ENCODE measurements at places on chromosomes 12 and 14. TPM values are rescaled to one million over a fixed set of nuclear protein-coding genes. Genes with fewer than 3 reads are reported as not detected.

Gene GLIPR1L1
- polyA plus RNA-seq = not detected

Gene FBLN5
- polyA plus RNA-seq = 10.9 TPM

DNA sequence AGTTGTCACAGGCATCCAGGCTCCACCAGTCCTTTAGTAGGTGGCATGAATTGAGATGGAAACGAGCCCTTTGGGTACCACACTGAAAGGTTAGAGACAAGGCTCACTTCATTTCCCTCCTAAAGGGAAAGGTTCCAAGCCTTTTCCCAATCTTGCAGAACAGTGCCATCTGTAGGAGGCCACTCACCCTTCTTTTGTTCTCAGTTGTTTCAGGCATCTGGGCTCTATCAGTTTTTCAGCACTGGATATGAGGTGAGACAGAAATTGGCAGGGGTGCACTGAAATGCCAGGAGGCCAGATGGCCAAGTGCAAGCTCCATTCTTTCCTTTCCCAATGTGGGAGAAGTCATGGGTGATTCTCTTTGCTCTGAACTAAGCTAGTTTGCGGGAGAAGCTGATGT lies 15.2 kb downstream of the FBXO33 start:
- H3K36me3 ChIP-seq = no peaks in the 10 kb centered on the region
- no peak overlapping the region for H3K4me3 ChIP-seq
- H3K4me1 ChIP-seq = peaks cover 8% of the 10 kb centered on the region
- H3K27me3 ChIP-seq = no peaks in the 10 kb centered on the region
- no peak for DNase-seq

DNA sequence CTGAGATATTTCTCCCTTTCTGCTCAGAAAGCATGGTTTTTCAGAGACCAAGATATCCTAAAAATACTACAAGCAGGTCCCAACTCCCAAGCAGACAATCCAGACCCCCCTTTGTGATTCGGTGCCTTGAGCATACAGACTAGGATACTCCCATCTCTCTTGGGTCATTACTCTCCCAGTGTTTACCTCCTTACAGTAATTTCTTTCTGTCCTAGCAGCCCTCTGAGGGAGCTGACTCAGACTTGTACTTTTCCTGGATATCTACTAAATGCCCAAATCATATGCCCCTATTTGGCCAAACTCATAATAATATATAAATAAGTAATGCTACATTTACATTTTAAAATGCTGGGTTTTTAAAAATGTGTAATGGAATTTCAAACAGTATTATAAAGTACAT lies 355.6 kb downstream of the LRIG3 start:
- no peak overlapping the region for H3K27ac ChIP-seq
- H3K4me1 ChIP-seq = no peaks in the 10 kb centered on the region
- H3K27me3 ChIP-seq = no peaks in the 10 kb centered on the region
- H3K4me3 ChIP-seq = no peak overlapping the region
- DNase-seq = no peak

DNA sequence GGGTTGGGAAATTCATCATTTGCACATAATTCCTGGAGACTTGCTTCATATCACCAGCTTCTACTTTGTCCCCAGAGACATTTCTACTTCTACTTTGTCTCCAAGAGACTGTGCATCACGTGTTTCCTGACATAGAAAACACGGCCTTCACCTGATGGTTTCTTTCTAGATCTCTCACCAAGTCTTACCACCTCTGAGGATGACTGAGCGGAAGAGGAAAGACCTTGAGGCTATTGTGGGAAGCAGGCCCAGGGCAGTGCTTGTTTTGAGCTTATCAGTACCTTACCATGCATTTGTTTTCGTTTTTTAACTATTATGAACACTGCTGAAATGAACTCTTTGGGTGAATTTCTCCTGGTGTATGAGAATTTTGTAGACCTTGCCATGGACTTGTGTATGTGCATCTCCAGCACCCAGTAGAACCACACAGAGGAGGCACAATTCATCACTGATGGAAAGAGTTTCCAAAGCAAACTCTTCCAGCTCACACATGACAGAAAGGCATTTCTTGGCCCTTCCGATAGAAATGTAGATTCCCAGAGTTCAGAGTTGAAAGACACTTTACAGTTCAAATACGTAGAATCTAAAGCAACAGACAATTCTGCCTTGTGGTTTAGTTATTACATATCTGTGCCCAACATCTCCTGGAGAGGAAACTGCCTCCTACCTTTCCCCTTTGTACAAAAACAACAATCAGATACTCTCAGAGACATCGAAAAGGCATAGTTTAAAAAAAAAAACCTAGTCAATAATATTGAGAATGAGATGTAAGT lies 434.7 kb downstream of the FUT8 start:
- H3K4me3 ChIP-seq = no peak overlapping the region
- no peaks in the 10 kb centered on the region for H3K4me1 ChIP-seq
- no peak for DNase-seq
- H3K27ac ChIP-seq = no peak overlapping the region
- no peaks in the 10 kb centered on the region for H3K36me3 ChIP-seq

DNA sequence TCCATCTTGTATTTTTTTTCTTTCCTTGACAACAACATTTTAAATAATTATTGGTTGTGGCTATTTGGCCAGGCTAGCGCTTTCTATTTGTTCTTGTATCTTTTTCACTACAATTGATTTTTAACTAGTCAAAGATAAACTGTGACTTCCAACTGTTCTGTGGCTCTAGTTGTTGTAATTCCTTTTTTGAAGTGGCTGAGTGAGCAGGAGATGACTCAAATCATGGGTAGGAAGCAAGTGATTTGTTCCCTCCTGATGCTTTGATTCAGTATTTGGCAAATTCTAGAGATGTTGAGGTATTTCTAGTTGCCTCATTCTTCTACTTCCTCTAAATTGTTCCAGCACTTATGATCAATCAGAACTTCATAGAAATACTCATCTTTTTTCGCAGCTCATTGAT lies 633.5 kb downstream of the RERGL start:
- no peak overlapping the region for H3K4me3 ChIP-seq
- H3K4me1 ChIP-seq = no peaks in the 10 kb centered on the region
- no peaks in the 10 kb centered on the region for H3K27me3 ChIP-seq
- DNase-seq = no peak
- H3K27ac ChIP-seq = no peak overlapping the region

Gene SLC25A47
- 128 TPM for polyA plus RNA-seq

GRCh38 chr12:76927170-76927784 lies 48.5 kb upstream of the CSRP2 start:
- no peaks in the 10 kb centered on the region for H3K4me1 ChIP-seq
- H3K27ac ChIP-seq = no peak overlapping the region
- H3K27me3 ChIP-seq = no peaks in the 10 kb centered on the region
- no peaks in the 10 kb centered on the region for H3K36me3 ChIP-seq

DNA sequence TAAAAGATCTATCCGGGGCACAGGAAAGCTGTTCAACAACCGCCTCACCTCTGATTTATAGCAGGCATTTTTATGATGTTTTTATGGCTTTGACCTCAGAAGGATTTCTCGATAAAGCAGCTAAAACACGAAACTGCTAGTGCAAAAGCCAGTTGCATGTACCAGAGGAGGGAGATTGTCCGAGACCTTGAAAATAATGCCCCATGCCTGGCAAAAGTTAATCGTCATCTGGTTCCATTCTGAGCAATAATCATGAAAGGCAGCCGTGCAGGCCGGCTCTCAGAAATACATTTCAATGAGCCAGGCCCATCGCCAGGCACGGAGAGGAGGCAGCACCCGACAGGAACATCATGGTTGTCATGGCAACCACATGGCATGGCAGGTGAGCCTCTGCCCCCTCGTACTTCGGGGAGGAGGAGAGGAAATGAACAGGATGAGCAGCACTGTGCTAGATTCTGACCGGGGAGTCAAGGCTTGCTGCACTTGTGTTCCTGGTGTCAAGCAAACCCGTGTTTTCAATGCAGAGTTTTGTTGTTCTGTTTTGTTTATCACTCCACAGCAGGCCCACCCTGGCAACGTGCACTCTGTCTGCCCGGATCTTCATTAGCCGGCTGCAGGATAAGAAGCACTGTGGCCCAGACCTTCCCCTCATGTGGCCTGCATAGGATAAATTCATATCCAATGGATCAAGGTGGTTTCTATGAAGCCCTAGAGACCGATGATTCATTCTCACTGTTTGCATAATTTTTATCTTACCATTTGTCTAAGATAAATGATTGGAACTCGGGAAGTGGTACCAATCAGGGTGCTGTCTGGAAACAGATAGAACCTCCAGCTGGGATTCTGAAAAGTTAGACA lies 160.2 kb downstream of the RIMBP2 start:
- H3K27ac ChIP-seq = no peak overlapping the region
- H3K4me3 ChIP-seq = no peak overlapping the region
- no peak for DNase-seq
- H3K4me1 ChIP-seq = no peaks in the 10 kb centered on the region
- no peaks in the 10 kb centered on the region for H3K27me3 ChIP-seq

Gene IRAK3
- polyA plus RNA-seq = 1.1 TPM

Data from liver (tissue), 10 donors.